ENCODE measurements at places on chromosomes 5 and 9. TPM values are rescaled to one million over a fixed set of nuclear protein-coding genes. Genes with fewer than 3 reads are reported as not detected.

Gene ACER2
- 2.5 TPM for total RNA-seq

Gene ANKRD18B
- under 0.01 TPM for total RNA-seq

Gene GPRIN1
- total RNA-seq = 3.2 TPM

Gene GABRP
- total RNA-seq = not detected

Gene NPR3
- total RNA-seq = 24.3 TPM

Gene CATSPER3
- total RNA-seq = 0.25 TPM

Gene INSL6
- not detected for total RNA-seq

Gene ITK
- total RNA-seq = not detected

Gene ARHGEF37
- 0.99 TPM for total RNA-seq

Gene FPGS
- 73.4 TPM for total RNA-seq

Gene FAM169A
- total RNA-seq = 0.19 TPM

Gene CAMK4
- total RNA-seq = 0.37 TPM

Gene BARHL1
- not detected for total RNA-seq

Gene SLIT3
- total RNA-seq = 42.5 TPM

Gene BTF3
- total RNA-seq = 213 TPM

Gene MARVELD2
- total RNA-seq = 1.3 TPM

Gene GRM6
- total RNA-seq = not detected

Gene SLCO6A1
- not detected for total RNA-seq

Gene LOX
- total RNA-seq = 78.5 TPM

Gene TMEM215
- not detected for total RNA-seq

Gene RPL35
- total RNA-seq = 2,969 TPM

Gene LAMC3
- total RNA-seq = 0.12 TPM

Gene RASGRF2
- total RNA-seq = 2.0 TPM

Gene HRCT1
- 2.2 TPM for total RNA-seq

Gene UBTD2
- total RNA-seq = 16.0 TPM

Gene IFNB1
- not detected for total RNA-seq

Measured in aortic smooth muscle cell (primary cell).